DMS 273 treated with DMSO at 0.1 percent for 48 hours (cell line): ENCODE measurements at places on chromosomes 4 and X.

GRCh38 chr4:126242679-126243390 is 928.1 kb downstream of the FAT4 start:
- no peak for DNase-seq

DNA sequence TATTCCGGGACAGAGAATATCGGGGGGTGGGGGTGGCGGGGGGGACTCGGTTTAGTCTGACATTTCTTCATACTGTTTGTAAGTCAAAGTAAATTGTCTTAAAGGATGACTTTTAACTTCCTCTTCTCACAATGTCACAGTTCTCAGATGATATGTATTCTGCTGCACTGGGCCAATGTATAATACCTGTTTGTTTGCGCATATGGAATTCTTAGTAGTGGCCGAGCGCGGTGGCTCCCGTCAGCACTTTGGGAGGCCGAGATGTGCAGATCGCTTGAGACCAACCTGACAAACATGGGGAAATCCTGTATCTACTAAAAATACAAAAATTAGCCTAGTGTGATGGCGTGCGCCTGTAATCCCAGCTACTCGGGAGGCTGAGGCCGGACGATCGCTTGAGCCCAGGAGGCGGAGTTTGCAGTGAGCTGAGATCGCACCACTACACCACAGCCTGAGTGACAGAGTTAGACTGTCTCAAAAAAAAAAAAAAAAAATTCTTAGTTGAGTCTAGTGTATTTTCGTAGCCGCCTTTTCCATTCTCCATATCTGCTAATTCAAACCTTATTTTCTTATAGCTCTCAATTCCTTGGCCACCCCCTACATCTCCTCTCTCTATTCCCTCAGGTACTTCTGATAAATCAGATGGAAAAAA is 851 bp downstream of the POLR2B start:
- DNase-seq, result no peak

DNA sequence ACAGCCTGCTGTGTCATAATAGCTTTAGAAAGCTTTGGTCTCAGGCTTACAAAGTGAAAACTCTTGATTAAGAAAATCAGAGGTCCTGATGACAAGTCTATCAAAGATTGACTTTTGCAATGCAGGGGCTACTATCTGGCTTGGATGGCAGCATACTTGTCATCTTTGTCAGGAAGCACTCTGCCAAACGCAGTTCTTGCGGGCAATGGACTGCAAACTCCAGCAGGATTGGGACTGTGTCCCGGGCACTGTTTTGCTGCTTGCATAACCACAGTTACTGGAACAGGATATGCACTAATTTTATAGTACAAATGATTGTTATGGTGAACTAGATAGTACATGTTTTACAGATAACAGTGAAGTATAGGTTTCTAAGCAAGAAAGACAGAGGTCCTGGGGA is 185.6 kb downstream of the IQCM start:
- no peak for DNase-seq

- DNase-seq, result no peak
Observed at GRCh38 chrX:135307171-135307570, 2.1 kb upstream of the ETDC start.

- no peak for DNase-seq
Observed at GRCh38 chr4:99161373-99162099, 17.4 kb upstream of the ADH4 start.

DNA sequence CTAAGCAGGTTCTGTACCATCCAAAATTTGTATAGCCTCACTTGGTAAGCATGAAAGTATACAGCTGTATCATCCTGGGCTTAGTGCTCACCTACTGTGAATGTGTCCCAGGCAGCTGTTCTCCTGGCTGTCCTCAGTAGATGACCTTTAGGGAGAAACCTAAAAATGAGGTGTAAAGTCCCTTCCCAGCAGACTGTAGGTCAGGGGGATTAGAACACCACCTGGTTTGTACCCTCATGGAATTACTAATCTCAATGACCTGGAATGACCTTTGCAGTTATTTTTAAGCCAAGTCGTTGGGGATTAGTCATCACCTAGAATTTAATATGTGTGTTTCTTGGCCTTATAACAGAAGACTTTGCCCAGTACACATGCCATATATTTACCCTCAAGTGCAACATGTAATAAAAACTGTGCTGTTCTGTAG is 39.1 kb upstream of the MBTPS2 start:
- peak; percentile 55 for DNase-seq

DNA sequence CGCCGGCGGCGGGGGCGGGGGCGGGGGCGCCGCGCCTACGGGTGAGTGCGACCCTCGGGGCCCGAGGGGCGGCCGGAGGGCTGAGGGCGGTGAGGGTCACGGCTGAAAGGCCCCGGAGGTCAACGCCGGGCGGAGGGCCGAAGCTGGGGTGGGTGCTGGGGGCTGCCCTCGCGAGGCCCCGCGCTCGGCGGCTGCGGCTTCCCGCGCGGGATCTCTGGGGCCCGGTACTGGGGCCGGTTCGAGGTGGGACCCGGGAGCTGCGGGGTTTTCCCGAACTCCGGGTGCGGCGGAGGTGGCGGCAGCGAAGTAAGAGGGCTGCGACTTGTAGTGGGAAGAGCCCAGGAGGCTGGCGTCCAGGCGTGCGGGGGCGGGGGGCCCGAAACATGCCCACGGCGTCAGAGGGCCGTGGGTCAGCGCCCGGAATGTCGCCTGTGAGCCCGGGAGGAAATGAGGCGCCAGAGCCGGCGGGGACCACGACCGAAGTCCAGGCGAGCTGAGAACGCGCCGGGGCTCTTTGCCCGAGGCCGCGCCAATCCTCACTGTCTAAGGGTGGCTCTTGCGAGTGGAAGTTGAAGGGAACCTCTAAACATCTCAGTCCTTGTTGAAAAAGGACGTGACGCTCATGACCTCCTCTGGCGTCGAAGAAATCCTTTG is 407 bp downstream of the IL13RA1 start:
- no peak for DNase-seq

- no peak for DNase-seq
Observed at GRCh38 chrX:112681976-112682375, 2.2 kb upstream of the LHFPL1 start.

GRCh38 chr4:76439491-76439890 is 4.5 kb downstream of the SHROOM3 start:
- DNase-seq, result no peak

GRCh38 chr4:1622238-1622637 is 61.9 kb downstream of the FAM53A start:
- no peak for DNase-seq

DNA sequence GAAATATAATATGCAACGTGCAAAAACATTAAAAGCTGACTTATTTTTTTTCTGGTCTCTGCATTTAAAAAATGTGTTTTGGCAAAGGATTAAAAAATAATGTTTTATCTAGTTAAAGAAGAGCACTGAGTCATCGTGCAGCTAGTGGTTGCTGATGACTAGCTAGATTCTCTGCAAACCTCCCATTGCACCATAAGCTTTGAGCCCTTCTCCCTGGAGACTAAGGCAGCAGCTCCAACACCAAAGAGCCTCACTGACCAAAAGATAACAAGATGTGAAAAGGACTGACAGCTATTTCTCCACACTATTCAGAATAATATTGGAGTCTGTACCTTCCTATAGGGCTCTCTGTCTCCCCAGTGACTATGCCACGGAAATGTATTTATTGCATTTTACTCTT is 424.3 kb downstream of the SLITRK2 start:
- no peak for DNase-seq

GRCh38 chr4:185936650-185937376 is 124.8 kb upstream of the SORBS2 start:
- no peak for DNase-seq

GRCh38 chr4:77451530-77451929 is 154.1 kb upstream of the CXCL13 start:
- DNase-seq, result no peak

GRCh38 chr4:187193141-187193540 is 469.5 kb upstream of the FAT1 start:
- no peak for DNase-seq

DNA sequence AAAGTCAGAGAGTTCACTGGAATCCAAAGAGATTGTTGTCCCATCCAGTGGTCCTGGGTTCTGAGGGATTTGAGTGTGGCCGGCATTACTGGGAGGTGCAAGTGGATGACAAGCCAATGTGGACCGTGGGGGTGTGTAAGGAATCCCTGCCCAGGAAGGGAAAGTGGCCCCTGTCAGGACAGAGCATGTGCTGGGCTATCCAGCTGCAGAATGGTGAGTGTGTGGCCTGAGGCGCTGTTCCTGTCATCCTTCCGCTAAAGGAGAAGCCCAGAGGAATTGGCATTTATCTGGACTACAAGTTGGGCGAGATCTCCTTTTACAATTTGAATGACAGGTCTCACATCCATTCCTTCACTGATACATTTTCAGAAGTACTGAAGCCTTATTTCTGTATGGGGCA is 20.4 kb upstream of the TRIM60 start:
- no peak for DNase-seq

- no peak for DNase-seq
Observed at GRCh38 chrX:335758-336155, 17.2 kb upstream of the GTPBP6 start.

DNA sequence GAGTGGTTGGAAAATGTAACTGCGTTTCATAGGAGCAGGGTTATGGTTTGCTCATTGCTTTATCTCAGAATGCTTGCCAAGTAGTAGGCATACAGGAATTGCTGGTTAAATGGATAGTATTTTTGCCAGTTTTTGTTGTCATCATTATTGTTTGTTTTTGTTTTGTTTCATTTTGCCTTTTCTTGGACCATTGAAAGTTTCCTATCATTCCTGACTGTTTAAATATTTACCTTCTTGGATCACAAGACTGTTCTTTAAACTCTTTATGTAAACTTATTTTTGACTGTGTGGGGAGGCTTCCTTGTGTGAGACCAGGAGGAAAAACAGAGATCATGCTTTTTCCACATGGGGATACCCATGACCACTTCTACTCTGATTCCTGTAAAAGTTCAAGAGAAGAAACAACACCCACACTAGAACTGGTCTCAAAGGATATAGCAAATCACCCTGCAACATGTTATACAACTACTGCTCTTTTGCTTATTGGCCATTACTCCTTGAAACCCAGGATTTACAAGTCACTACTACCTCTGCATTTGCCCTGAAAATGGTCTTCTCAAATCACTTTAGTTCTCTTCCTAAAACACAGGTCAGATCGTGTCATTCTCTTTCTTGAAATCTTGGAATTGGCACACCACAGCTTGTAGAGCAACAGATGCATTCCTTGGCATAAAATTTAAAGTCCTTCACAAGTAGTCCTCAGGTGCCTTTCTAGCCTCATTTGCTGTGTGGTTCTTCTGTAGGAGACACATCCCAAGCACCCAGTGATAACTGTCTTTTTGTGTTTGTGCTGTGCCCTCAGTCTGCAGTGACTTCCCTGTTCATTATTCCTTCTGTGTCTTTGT is 51.3 kb downstream of the FNIP2 start:
- no peak for DNase-seq

DNA sequence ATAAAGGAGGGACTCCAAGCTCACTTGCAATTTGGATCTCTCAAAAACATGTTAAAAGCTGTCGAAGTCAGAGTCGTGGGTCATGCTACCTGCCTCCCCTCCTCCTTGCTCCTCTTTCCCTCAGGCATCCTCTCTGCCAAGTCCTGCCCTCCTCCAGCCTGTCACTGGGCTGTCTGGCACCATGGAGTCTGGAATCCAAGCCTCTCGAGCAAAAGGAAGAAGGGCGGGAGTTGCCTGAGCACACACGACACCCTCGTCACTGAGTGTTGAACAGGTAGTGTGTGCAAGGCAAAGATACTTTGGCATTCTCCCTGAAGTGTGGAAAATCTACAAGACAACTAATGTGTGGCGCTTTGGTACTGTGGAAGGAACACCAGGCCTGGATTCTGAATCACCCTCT is 62.2 kb downstream of the HAUS3 start:
- no peak for DNase-seq

GRCh38 chr4:184472614-184473498 is 1.5 kb downstream of the IRF2 start:
- no peak for DNase-seq

- no peak for DNase-seq
Observed at GRCh38 chr4:147899512-147899911, 167.6 kb downstream of the ARHGAP10 start.

GRCh38 chr4:1448589-1449420 is 42.6 kb upstream of the NKX1-1 start:
- no peak for DNase-seq

- DNase-seq, result no peak
Observed at GRCh38 chr4:151573945-151574344, 165.0 kb downstream of the FHIP1A start.

- no peak for DNase-seq
Observed at GRCh38 chr4:171636606-171637005, 176.6 kb upstream of the GALNTL6 start.

DNA sequence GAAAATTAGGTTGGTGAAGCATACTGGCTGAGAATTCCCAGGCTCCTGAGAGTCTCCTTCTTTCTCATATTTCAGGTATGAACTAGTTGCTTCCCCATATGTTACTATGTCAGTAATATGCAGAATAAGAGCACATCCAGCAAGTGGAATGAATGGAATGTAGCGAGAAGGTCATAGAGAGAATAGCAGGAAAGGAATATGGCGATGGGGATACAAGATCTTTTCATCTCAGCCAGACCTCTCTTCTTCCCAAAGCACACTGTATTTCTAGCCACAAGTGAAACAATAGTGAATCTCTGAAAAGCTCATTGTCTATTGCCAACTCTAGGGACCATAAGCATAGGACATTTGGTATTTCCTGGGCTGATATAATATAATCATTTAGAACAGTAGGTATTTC is 54.6 kb upstream of the MMAA start:
- DNase-seq, result no peak

DNA sequence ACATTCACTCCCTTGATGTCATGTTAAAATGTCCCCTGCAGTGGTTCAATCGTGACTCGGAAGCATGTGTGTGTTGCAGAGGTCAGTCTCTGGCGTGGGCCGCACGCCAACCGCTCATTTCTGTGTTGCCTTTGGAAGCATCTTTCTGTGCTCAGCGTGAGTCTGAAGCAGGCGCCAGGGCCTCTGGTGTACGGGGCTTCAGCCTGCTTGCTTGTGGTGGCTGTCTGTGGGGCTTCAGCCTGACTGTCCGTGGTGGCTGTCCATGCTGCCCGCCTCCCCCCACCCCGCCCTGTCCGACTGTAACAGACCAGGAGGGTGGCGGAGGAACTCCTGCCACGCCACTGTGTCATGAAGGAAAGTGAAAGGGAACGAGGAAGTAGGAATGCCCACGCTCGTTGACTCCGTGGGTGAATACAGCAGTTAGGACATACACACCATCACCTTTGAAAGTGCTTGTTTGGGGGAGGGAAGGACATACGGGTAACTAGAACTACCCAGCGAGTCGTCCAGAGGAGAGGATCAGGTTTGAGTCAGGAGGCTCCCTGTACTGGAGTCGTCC is 14.7 kb upstream of the CLCN4 start:
- DNase-seq, result no peak

DNA sequence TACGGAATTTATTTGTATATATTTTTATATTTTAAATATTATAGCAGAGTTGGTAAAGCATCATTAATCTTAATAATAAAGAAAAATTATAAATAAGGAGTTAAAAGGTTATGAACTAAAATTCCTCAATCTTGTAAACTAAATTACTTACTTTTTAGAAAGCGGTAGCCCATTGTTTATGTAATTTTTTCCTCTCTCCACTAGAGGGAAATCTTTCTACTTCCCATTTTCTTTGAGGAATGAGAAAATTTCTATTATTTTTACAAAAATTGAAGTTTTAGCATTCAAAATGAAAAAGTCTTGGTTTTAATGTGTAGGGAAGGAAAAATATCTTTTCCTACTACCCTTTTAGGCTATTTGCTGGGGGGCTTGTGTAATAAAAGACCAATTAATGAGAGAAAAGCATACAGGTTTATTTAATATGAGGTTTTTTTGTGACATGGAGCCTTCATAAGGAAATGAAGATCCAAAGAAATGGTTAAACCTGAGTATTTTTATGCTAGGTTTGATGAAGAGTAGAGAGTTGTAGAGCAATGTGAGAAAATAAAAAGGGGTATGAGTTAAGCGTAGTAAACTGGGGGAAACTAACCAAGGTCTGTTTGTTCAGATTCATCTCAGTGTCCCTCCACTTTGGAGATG is 68.7 kb upstream of the ADAD1 start:
- DNase-seq, result no peak
